Osteoblast (primary cell): ENCODE measurements at places on chromosomes 11 and 22. TPM values are rescaled to one million over a fixed set of nuclear protein-coding genes. Genes with fewer than 3 reads are reported as not detected.

Gene DUSP8
- under 0.01 TPM in 2 replicates for total RNA-seq

Gene ANKK1
- total RNA-seq = under 0.01 TPM in 1 of 2 replicates, not detected in the other

Gene GLYAT
- total RNA-seq = not detected in 2 replicates

Gene MCHR1
- total RNA-seq = 0.59 TPM in 1 of 2 replicates, not detected in the other

Gene RTL10
- total RNA-seq = 10.3 and 11.9 TPM in 2 replicates

Gene FOLR3
- total RNA-seq = 0.88 and 1.1 TPM in 2 replicates

Gene OOSP2
- not detected in 2 replicates for total RNA-seq

Gene ADM2
- 9.1 and 9.4 TPM in 2 replicates for total RNA-seq

Gene NAV2
- total RNA-seq = 8.7 and 12.4 TPM in 2 replicates

Gene DRICH1
- 0.29 and 0.36 TPM in 2 replicates for total RNA-seq

Gene OR51B5
- total RNA-seq = not detected in 2 replicates

Gene SPON1
- 0.72 and 0.88 TPM in 2 replicates for total RNA-seq

Gene YPEL1
- 1.8 and 2.2 TPM in 2 replicates for total RNA-seq

Gene ACTN3
- under 0.01 TPM in 1 of 2 replicates, not detected in the other for total RNA-seq

Gene IGLL1
- not detected in 2 replicates for total RNA-seq

Gene ROM1
- 6.5 TPM in 2 replicates for total RNA-seq

Gene ZBTB16
- total RNA-seq = under 0.01 TPM in 1 of 2 replicates, not detected in the other

Gene ELF5
- total RNA-seq = under 0.01 TPM in 1 of 2 replicates, not detected in the other

Gene LTBP3
- total RNA-seq = 40.7 and 41.6 TPM in 2 replicates

Gene SDHAF2
- 37.7 and 46.3 TPM in 2 replicates for total RNA-seq

Gene C22orf42
- total RNA-seq = not detected in 2 replicates

Gene PATE4
- not detected in 2 replicates for total RNA-seq

Gene NCF4
- under 0.01 and 0.36 TPM in 2 replicates for total RNA-seq

Gene RTN4R
- total RNA-seq = under 0.01 and 0.29 TPM in 2 replicates
